Heart left ventricle (tissue), 16 donors: ENCODE measurements at places on chromosomes 13 and 19. TPM values are rescaled to one million over a fixed set of nuclear protein-coding genes. Genes with fewer than 3 reads are reported as not detected.
A peak's percentile ranks its signal among the peaks of the same experiment; 100 is the strongest.

DNA sequence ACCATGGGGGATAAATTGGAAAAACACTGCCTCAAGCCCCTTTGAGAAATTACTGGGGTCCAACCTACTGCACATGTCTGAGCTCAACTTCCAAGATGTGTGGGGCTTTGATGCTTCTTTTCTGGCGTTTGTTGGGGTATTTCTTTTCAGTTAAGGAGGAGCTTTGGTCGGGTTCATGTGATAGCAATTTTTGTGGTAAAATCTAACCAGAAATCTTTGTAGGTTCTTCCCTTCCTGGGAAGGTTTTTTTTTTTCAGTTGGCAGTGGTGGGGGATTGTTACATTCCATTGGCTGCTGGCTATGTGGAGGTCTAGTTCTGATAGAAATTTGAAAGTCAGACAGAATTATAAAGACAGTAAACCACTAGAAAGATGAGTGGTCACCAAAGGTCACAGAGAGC lies 327.8 kb downstream of the ATP8A2 start:
- no peaks in the 10 kb centered on the region for H3K4me1 ChIP-seq
- H3K27ac ChIP-seq, result no peak overlapping the region
- no peaks in the 10 kb centered on the region for H3K27me3 ChIP-seq
- no peak for DNase-seq

CCDC194 gene
- total RNA-seq, result not detected

GRCh38 chr13:111666164-111666776 lies 345.8 kb downstream of the TEX29 start:
- H3K4me3 ChIP-seq, result no peak overlapping the region
- no peaks in the 10 kb centered on the region for H3K27me3 ChIP-seq
- H3K4me1 ChIP-seq, result no peaks in the 10 kb centered on the region
- no peak overlapping the region for H3K27ac ChIP-seq

GRCh38 chr19:7981199-7981598 lies 24.2 kb downstream of the ELAVL1 start:
- H3K27ac ChIP-seq, result no peak overlapping the region
- no peaks in the 10 kb centered on the region for H3K27me3 ChIP-seq
- DNase-seq, result no peak

CEACAM7 gene
- not detected for total RNA-seq

C19orf81 gene
- not detected for total RNA-seq

DNA sequence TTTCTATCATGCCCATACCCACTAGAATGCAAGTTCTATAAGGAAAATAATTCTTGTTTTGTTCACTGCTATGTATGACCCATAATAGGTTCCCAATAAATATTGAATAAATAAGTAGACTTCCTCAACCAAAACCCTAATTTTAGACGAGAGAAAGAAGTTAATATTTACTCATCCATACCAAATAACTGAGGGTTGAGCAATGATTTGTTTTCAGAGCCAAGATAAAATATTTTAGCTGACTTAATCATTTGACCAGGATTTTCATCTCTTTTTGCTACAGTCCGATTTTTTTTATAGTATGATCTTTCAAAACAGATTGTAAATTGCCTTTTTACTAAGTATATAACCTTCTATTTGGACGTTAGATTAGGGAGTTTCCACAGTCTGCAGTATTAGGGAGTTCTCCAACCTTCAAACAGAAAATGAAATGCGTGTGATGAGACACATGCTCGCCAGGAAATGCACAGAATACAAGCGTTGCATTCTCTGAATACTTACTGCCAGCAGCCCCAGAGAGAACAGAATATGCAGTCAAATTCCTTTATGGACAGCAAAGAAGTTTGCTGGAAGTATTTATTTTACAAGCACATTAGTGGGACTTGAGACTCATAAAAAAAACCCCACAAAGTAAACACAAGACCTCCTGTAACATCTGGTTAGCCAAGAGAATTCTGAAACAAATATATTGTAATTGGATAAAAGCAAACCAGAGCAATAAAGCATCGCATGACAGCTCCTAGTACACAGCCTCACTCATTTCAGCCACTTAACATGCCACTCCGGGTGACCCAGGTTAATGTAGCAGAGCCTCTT lies 230.0 kb downstream of the MYO16 start:
- DNase-seq, result no peak
- no peaks in the 10 kb centered on the region for H3K27me3 ChIP-seq
- H3K4me3 ChIP-seq, result no peak overlapping the region
- no peaks in the 10 kb centered on the region for H3K4me1 ChIP-seq
- H3K27ac ChIP-seq, result no peak overlapping the region
- H3K36me3 ChIP-seq, result no peaks in the 10 kb centered on the region

- no peak overlapping the region for H3K27ac ChIP-seq
- H3K36me3 ChIP-seq, result no peaks in the 10 kb centered on the region
- H3K4me3 ChIP-seq, result no peak overlapping the region
- H3K4me1 ChIP-seq, result peaks cover 20% of the 10 kb centered on the region
- DNase-seq, result no peak
Observed at GRCh38 chr19:3042621-3043267, 13.7 kb upstream of the TLE2 start.

ZNF491 gene
- total RNA-seq, result 2.5 TPM

DNA sequence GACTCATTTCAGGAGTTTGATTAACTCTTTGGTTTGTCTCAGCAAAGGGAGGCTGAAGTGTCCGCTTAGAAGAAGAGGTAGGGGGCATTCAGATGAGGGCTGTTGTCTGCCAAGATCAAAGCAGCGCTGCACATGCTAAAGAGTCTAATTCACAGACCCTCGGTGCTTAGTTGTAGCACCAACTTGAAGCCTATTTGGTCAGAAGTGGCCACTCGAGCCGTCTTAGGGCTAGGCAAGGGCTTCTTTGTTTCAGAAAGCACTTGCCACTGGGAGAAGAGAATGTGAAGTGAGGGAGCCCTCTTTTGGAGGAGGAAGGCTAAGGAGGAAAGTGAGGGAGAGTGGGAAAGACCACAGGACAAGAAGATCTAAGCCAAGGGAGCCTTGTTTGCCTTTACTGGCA lies 313.4 kb upstream of the TMTC4 start:
- no peak overlapping the region for H3K4me3 ChIP-seq
- H3K27me3 ChIP-seq, result no peaks in the 10 kb centered on the region
- H3K27ac ChIP-seq, result no peak overlapping the region
- no peaks in the 10 kb centered on the region for H3K36me3 ChIP-seq
- DNase-seq, result no peak

DNA sequence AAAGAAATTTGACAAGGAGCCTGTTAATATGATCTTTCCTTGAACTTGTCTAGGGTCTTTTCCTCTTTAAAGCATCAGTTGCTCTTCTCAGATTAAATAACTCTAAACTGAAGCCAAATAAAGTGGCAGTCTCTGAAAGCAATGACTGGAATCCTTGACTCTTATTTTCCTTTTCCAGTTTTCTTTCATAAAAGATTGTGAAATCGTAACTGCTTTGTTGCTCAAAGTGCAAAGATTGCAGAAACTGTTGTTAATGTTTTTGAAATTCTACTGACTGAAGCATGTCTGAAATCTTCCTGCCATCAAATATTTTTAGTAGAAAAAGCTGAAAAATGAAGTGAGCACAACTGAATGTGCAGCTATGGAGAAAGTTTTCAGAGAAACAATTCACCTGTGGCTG lies 1.9 kb downstream of the NHLRC3 start:
- no peak for DNase-seq
- peaks cover 26% of the 10 kb centered on the region for H3K36me3 ChIP-seq
- H3K27me3 ChIP-seq, result no peaks in the 10 kb centered on the region
- peaks cover 13% of the 10 kb centered on the region for H3K4me1 ChIP-seq
- H3K27ac ChIP-seq, result no peak overlapping the region
- H3K4me3 ChIP-seq, result no peak overlapping the region

GRCh38 chr19:56218961-56219360 lies 16.9 kb downstream of the ZSCAN5C start:
- no peak overlapping the region for H3K4me3 ChIP-seq
- no peak overlapping the region for H3K27ac ChIP-seq
- peaks cover 7% of the 10 kb centered on the region for H3K4me1 ChIP-seq
- peaks cover 4% of the 10 kb centered on the region for H3K27me3 ChIP-seq
- H3K36me3 ChIP-seq, result peaks cover 9% of the 10 kb centered on the region

DNA sequence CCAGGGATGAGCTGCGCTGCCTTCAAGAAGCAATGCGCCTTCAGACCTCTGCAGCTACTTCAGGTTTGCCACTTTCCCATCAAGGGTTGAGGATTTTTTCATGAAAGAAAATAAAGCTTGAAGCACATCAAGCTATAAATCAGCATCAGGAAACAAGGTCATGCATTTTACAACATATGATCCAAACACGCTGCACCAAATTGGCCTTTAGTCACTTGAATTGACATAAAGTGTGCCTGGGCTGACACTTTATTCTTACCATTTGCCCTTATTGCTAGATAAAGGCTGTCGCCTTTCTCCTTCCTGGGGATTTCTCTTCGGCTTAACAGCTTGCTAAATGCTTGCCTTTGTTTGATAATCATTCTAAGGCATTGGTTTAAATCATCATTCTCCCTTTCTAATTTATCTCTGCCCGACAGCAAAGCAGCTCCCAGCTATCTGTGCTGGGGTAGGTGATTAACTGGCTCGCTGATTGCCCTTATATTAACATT lies 87.7 kb downstream of the LHFPL6 start:
- H3K36me3 ChIP-seq, result no peaks in the 10 kb centered on the region
- peaks cover 52% of the 10 kb centered on the region for H3K4me1 ChIP-seq
- peak overlapping the region; percentile 48 for H3K27ac ChIP-seq
- no peaks in the 10 kb centered on the region for H3K27me3 ChIP-seq
- no peak for DNase-seq

- no peaks in the 10 kb centered on the region for H3K36me3 ChIP-seq
- H3K4me3 ChIP-seq, result no peak overlapping the region
- H3K4me1 ChIP-seq, result no peaks in the 10 kb centered on the region
- no peak overlapping the region for H3K27ac ChIP-seq
- DNase-seq, result peak; percentile 49
- no peaks in the 10 kb centered on the region for H3K27me3 ChIP-seq
Observed at GRCh38 chr13:27379694-27380641, 44.5 kb upstream of the GTF3A start.
